ENCODE measurements at places on chromosomes 5 and 9.
A peak's percentile ranks its signal among the peaks of the same experiment; 100 is the strongest.

GRCh38 chr5:15897656-15898055 lies 281.9 kb downstream of the MARCHF11 start:
- no peaks in the 10 kb centered on the region for H3K36me3 ChIP-seq
- H3K27me3 ChIP-seq = no peaks in the 10 kb centered on the region
- no peak overlapping the region for H3K4me3 ChIP-seq

GRCh38 chr9:13941714-13942113 lies 372.2 kb downstream of the NFIB start:
- no peak overlapping the region for H3K27ac ChIP-seq
- H3K27me3 ChIP-seq = no peaks in the 10 kb centered on the region
- no peaks in the 10 kb centered on the region for H3K36me3 ChIP-seq
- DNase-seq = no peak
- no peaks in the 10 kb centered on the region for H3K4me1 ChIP-seq

- DNase-seq = no peak
- no peak overlapping the region for H3K27ac ChIP-seq
- no peaks in the 10 kb centered on the region for H3K36me3 ChIP-seq
- H3K4me1 ChIP-seq = no peaks in the 10 kb centered on the region
- H3K27me3 ChIP-seq = no peaks in the 10 kb centered on the region
Measured at GRCh38 chr5:10856683-10857337, 95.8 kb upstream of the DAP start.

DNA sequence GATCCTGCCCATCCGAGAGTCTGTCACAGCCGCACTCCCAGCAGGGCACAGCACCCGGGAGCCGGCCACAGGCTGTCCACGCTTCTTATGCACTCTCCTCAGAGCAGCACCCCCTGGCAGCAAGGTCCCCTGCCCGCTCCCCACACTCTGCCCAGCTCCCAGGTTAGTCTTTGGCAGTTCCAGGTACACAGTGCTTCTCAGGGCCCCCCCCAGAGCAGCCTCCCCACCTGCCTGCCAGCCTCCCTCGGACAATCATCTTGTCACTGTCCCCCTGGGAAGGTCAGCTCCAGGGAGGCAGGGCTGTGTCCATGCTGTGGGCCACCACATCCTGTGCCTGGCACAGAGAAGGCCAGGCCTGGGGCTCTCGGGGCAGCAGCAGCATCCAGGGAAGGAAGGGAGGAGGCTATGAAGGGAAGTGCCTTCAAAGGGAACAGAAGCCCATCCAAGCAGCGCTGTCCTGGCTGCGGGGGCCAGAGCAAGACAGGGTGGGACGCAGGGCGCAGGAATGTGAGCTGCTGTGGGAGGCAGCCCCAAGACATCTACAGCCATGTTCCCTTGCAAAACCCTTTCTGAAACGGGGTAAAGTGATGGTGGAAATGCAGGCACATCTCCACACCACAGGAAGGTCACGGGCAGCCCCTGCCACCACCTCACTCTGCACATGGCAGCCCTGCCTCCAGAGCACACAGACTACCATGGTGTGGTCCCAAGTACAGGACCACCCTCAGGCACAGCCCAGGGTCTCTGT lies 68.6 kb upstream of the ADAMTS2 start:
- DNase-seq = no peak
- no peaks in the 10 kb centered on the region for H3K36me3 ChIP-seq
- no peak overlapping the region for H3K27ac ChIP-seq
- H3K4me3 ChIP-seq = no peak overlapping the region

DNA sequence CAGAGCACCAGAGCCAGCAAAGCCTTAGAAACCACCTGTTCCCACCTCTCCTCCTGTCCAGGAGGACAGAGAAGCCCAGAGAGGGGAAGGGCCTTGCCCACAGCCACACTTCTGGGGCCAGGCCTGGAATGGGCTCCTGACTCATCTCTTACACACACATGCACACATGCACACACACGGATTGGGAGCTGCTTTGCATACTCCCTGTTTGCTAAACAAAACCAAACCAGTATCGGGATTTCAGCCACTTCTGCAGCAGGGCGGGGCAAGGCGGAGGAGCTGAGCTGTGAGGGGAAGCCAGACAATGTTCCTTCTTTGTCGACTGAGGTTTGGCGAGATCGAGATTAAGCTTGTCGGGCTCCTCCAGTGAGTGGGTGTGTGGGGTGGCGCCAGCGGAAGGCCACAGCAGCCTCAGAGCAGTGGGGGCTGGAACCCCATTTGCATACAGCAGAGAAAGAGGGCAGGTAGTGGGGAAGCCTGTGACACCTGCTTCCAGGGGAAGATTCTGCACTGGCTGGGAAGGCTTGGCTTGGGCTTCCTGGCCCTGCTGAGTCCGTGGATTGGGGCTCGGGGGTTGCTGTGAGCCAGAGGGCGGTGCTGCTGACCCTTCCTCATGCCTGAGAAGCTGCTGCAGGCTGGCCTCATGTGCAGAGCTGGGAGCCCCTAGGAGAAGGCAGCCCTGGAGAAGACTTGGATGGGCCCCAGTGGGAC lies 16.1 kb downstream of the GFI1B start:
- DNase-seq = no peak
- H3K4me1 ChIP-seq = no peaks in the 10 kb centered on the region
- no peaks in the 10 kb centered on the region for H3K36me3 ChIP-seq
- no peak overlapping the region for H3K4me3 ChIP-seq
- no peak overlapping the region for H3K27ac ChIP-seq
- H3K27me3 ChIP-seq = no peaks in the 10 kb centered on the region

- peaks cover 19% of the 10 kb centered on the region for H3K4me1 ChIP-seq
- H3K27me3 ChIP-seq = no peaks in the 10 kb centered on the region
- peak overlapping the region; percentile 18 for H3K4me3 ChIP-seq
- DNase-seq = peak; percentile 98
- H3K27ac ChIP-seq = peak overlapping the region; percentile 71
Measured at GRCh38 chr5:172417983-172418630, 36.2 kb downstream of the SH3PXD2B start.

GRCh38 chr9:38659538-38659937 lies 39.1 kb upstream of the ANKRD18A start:
- no peaks in the 10 kb centered on the region for H3K36me3 ChIP-seq
- DNase-seq = no peak
- no peaks in the 10 kb centered on the region for H3K27me3 ChIP-seq
- H3K4me3 ChIP-seq = no peak overlapping the region
- H3K27ac ChIP-seq = no peak overlapping the region

GRCh38 chr9:134957165-134957944 lies 39.6 kb upstream of the FCN1 start:
- H3K27me3 ChIP-seq = no peaks in the 10 kb centered on the region
- H3K4me1 ChIP-seq = no peaks in the 10 kb centered on the region
- DNase-seq = peak; percentile 3
- no peaks in the 10 kb centered on the region for H3K36me3 ChIP-seq
- H3K4me3 ChIP-seq = no peak overlapping the region

DNA sequence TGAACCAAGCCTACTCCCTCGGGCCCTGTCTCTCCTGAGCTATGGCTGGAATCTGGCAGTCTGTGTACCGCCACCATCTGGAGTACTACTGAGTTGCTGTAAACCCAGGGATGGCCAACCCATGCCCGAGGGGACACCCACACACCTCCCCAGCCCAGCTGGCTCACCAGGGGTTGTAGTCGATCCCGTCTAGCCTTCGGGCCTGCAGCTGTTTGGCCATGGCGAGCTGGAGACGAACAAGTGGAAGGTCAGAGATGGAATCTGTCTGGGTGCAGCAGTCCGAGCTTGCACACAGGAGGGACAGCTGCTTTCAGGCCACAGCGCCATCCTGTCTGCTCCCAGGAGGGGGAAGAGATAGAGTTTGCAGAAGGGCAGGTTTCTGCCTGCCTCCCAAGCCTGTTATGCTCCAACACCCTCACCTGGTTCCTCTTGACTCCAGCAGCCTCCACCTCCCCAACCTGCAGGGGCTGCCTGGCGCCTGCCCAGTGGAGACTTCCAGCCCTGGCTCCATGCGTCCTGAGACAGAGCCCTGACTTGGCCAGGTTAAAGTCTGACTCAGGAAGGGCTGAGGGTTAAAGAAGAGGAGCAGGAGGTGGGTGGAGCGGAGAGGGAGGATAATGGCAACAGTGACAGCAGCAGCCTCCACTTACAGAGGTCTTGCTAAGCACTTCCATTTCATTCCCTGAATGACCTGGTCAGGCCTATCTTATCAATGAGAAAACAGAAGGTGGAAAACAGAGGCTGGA lies 15.8 kb upstream of the SPOUT1 start:
- no peaks in the 10 kb centered on the region for H3K27me3 ChIP-seq
- DNase-seq = no peak
- no peak overlapping the region for H3K27ac ChIP-seq
- no peak overlapping the region for H3K4me3 ChIP-seq
- peaks cover 10% of the 10 kb centered on the region for H3K36me3 ChIP-seq
- H3K4me1 ChIP-seq = no peaks in the 10 kb centered on the region

DNA sequence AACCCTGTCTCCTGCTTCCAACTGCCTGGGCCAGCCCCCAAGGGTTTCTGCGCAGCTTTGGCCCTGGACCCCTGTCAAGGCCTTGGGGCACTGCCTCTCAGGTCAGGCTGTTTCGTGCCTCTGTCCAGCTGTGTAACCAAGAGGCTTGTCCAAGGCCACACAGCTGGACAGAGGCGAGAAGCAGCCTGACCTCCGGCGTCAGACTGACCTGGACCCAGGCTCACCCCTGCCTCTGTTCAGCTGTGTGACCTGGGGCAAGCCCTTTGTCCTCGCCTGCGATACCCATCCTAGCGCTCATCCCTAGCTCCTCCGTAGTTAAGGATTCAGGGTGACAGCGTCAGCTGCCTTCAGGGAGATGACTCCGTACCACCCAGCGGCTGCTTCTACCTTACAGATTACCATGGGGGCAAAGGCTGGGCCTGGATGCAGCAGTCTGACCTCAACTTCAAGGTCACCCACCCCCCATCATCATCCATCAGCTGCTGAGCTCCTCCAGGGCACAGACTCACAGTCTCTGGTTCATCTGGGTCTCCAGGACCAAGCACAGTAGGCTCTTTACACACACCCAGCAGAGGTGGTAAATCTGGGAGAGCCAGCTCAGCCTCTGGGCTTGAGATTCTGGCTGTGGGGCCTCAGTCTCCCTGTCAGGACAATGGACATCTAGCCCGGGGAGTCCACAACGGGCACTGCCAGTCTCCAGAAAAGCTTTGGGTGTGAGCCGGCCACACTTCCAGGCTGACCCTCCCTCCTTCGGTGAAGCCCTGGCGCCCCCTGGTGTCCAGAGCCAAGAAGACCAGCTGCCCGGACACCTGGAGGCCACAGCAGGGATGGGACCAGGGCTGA lies 7.9 kb downstream of the AK1 start:
- peaks cover 13% of the 10 kb centered on the region for H3K4me1 ChIP-seq
- no peaks in the 10 kb centered on the region for H3K27me3 ChIP-seq
- peak overlapping the region; percentile 67 for H3K27ac ChIP-seq

- H3K27ac ChIP-seq = no peak overlapping the region
- no peaks in the 10 kb centered on the region for H3K27me3 ChIP-seq
- H3K4me1 ChIP-seq = no peaks in the 10 kb centered on the region
- DNase-seq = no peak
- no peaks in the 10 kb centered on the region for H3K36me3 ChIP-seq
- H3K4me3 ChIP-seq = no peak overlapping the region
Measured at GRCh38 chr5:174834081-174834480, 109.7 kb downstream of the MSX2 start.

DNA sequence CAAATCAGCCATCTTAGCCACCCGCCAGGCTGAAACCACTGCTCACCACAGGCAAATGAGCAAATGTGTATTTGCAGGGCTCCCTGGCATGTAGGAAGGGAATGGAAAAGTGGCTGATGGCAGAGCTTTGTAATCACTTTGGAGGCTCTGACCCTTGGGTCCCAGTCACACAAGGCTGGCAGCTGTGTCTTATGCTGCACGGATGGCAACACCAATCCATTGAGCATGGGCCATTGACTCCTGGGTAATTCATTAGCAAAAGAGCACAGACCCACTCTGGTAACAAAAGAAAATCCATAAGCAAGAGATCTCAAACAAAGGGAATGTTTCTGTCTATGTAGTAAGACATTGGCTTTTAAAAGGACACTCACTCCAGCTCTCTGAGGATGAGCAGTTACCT lies 57.6 kb downstream of the SPOCK1 start:
- H3K4me3 ChIP-seq = no peak overlapping the region
- no peak overlapping the region for H3K27ac ChIP-seq
- H3K27me3 ChIP-seq = no peaks in the 10 kb centered on the region
- no peak for DNase-seq

DNA sequence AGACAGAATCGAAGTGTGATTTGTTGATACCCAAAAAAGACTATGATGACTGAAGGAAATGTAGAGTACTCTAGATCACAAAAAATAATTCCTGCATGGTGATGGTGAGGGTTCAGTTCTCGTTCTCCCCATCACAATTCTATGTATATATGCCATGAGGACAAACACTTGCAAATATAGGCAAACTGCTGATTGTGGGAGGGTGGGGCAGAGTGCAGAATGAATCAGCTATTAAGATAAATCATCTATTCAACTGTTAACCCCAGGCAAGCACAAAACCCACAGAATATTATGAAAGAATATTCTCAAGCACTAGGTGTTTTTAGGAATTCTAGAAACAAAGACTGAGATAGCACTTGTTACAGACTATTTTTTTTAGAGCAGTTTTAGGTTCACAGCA lies 13.9 kb upstream of the UBLCP1 start:
- no peaks in the 10 kb centered on the region for H3K27me3 ChIP-seq
- DNase-seq = no peak
- H3K27ac ChIP-seq = no peak overlapping the region
- H3K4me1 ChIP-seq = no peaks in the 10 kb centered on the region
- no peaks in the 10 kb centered on the region for H3K36me3 ChIP-seq

GRCh38 chr9:20620650-20621470 lies 1.4 kb downstream of the MLLT3 start:
- no peaks in the 10 kb centered on the region for H3K36me3 ChIP-seq
- H3K27me3 ChIP-seq = no peaks in the 10 kb centered on the region
- peaks cover 3% of the 10 kb centered on the region for H3K4me1 ChIP-seq

DNA sequence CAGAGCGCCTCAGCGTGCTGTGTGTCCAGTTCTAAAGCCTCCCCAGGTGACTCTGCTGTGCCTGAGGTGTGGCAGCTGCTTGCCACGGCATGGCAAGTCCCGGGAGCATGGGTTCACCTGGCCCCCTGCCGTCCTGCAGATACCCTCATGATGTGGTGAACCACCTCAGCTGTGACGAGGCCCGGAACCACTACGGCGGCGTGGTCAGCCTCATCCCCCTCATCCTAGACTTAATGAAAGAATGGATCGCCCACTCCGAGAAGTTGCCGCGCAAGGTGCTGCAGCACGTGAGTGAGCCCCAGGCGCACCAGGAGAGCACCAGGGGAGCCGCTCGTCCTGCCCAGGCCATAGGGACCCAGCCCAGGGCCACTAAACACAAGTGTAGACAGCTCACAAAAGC lies 9.5 kb downstream of the SPACA9 start:
- H3K27ac ChIP-seq = no peak overlapping the region
- H3K4me3 ChIP-seq = no peak overlapping the region
- DNase-seq = no peak
- no peaks in the 10 kb centered on the region for H3K27me3 ChIP-seq

- H3K27ac ChIP-seq = peak overlapping the region; percentile 49
- peaks cover 14% of the 10 kb centered on the region for H3K4me1 ChIP-seq
- H3K36me3 ChIP-seq = no peaks in the 10 kb centered on the region
- no peaks in the 10 kb centered on the region for H3K27me3 ChIP-seq
- peak; percentile 72 for DNase-seq
- H3K4me3 ChIP-seq = no peak overlapping the region
Measured at GRCh38 chr5:67182301-67182790, 14.3 kb downstream of the CD180 start.

GRCh38 chr5:17223367-17224185 lies 6.1 kb downstream of the BASP1 start:
- no peaks in the 10 kb centered on the region for H3K4me1 ChIP-seq
- H3K27me3 ChIP-seq = no peaks in the 10 kb centered on the region
- H3K4me3 ChIP-seq = no peak overlapping the region
- H3K36me3 ChIP-seq = no peaks in the 10 kb centered on the region
- no peak overlapping the region for H3K27ac ChIP-seq
- no peak for DNase-seq
